HAP-1 (cell line): ENCODE measurements at places on chromosomes 5 and 9.
A peak's percentile ranks its signal among the peaks of the same experiment; 100 is the strongest.

DNA sequence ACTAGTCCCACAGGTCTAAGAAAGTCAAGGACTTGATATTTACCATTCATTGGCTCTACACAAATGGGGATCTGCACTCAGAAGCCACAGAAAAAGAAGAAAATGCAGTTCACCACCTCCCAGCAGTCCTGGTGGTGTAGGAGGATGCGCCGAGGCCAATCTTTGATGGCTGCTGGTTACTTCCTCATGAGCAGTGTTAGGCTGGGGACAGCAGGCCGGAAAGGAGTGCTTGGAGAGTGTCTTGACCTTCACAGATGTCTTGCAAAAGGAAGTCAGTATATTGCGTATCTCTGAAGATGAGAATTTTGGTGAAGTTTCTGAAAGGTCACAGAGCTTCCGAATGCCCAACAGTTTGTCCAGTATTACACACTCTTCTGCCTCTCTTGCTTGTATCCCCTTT, 597.0 kb downstream of the EBF1 start:
- no peak for DNase-seq

GRCh38 chr5:154000703-154001102, 38.0 kb downstream of the FAM114A2 start:
- DNase-seq: no peak

DNA sequence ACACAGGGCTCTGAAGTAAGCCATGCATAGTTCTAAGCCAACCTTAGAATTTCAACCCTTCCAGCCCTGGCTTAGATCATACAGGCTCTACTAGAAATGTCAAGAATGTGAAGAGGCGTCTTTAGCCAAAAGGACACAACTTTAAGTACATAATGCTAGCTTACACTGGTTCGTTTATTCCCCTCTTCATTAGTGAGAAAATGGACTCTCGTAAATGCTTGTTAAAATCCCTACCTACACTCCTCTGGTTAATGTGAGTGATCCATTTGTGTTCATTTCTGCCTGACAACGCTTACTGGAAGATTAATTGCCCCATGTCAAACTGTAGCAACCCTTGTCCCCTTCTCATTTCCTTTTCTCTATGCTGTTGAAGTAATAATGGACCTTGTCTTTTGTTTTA, 149.3 kb upstream of the POU5F2 start:
- DNase-seq: peak; percentile 91

DNA sequence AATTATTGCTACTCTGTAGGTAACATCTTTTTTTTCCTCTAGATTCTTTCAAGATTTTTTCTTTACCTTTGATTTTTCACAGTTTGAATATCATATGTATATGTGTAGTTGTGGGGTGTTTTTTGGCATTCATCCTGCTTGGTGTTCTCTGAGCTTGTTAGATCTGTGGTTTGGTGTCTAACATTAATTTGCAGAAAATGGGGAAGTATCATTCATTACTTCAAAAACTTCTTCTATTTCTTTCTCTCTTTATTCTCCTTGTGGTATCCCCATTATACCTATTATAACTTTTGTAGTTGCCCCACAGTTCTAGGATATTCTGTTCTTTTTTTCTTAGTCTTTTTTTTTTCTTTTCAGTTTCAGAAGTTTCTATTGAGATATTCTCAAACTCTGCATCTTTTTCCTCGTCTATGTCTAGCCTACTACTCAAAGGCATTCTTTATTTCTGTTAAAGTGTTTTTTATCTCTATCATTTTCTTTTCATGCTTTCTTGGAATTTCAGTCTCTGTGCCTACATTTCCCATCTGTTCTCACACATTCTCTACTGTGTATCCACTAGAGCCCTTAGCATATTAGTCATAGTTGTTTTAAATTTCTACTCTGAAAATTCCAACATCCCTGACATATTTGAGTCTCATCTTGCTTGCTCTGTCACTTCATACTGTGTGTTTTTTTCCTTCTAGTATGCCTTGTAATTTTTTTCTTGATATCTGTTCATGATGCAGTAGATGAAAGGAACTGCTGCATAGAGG, 60.1 kb upstream of the GNA14 start:
- no peak for DNase-seq

- no peak for DNase-seq
These were observed 103.6 kb upstream of the EFNA5 start for GRCh38 chr5:107774316-107774715.

DNA sequence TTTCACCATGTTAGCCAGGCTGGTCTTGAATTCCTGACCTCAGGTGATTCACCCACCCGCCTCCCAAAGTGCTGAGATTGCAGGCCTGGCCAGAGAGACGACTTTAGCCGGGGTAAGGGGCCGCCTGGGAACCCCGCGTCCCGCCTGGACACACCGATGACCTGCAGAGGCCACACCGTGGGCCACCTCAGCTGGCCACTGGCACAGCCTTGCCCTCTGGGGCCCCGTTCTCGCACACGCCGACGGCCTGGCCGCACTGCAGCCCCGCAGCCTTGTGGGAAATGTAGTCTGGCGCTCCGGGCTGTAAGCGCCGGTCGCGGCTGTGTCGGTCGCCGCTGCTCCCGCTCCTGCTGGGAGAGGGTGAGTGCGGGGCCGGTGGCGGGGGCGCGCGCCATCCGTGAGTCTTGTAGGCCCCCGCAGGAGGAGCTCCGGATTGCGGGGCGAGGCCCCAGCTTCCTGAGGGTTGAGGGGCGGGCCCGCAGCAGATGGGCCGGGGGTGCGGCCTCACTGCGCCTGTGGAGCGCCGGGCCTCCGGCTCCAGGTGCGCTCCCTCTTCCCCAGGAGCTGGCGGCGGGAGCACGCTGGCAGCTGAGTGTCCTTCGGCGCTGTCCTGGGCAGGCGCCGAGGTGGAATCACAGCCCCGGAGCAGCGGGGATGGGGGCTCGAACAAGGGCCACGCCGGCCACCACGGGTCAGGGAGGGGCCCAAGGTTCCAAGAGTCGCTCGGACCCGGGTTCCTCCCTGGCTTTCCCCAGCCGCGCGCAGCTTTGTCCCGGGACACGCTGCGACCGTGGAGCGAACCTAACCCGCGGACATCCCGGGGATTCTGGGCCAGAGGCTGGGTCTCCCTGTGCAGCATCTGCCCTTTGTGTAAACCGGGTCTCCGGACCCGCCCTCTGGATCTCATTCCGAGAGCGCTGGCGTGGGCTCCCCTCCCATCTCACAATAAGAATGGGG, at the start of gene ZFP2:
TSS of gene ZFP2 (plus strand) at position 299 of the 957 bp plus-strand sequence. CDS start 35,401 bp downstream, outside the sequence.
- DNase-seq: no peak

DNA sequence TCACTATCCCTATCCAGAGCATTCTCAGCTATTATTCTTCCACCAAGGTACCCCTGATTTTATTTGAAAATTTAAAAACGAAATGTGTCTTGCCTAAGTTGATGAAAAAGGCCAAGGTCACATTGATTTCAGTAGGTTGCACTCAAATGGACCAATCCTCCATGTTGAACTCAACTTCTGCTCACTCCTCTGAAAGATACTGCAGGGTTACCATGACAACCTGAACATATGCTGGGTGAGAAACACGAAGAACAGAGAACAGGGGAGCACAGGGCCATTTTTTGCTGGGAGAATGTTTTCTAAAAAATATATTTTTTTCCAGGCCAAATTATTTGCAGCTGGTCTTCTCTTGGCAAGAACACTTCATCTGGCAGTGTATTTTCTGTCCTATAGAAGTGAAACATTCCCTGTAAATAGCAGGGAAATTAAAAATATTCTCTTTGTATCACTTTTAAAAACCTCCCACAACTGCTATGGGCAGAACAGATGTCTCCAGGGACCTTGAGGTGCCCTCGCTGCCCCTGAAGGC, 215.9 kb downstream of the NXNL2 start:
- no peak for DNase-seq

DNA sequence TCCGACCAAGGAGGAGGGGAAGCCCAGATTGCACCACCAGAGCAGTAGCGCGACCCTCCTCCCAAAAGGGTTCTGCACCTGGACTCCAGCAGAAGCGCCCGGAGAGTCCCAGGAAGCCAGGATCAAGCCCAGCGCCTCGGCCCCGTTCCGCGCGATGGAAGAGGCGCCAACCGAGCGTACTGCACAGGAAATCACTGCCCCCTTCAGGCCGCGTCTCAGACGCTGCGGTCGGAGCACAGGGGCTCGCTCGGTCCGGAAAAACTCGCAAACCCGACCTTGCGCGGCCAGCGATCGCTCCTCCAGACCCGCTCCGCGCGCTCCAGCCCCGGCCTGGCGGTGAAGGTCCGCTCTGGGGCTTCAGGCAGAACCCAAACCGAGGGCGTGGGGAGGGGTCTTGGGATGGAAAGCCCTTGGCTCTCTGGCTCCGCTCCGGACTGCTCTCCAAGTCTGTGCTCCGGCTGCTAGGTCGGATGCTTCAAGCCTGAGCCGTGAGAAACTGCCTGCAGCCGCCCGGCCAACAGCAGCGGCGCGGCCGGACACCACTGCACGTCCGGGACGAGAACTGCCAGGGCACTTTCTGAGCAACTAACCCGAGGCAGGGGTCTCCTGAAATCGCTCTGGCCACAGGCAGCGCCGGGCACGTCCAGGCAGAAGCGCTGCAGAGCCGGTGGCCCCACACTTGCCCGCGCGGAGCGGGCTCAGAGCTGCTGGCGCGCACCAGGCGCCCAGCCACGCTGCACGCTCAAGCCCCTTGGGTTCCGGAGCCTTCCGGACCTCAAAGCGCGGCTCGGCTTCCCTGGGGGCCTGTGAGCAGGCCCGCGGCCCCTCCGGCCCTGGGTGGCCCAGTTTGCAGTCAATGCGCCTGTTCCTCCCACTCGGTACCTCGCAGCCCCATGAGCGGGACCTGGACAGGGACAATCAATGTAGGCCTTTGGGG, 1.3 kb downstream of the GABBR2 start:
- DNase-seq: peak; percentile 4

DNA sequence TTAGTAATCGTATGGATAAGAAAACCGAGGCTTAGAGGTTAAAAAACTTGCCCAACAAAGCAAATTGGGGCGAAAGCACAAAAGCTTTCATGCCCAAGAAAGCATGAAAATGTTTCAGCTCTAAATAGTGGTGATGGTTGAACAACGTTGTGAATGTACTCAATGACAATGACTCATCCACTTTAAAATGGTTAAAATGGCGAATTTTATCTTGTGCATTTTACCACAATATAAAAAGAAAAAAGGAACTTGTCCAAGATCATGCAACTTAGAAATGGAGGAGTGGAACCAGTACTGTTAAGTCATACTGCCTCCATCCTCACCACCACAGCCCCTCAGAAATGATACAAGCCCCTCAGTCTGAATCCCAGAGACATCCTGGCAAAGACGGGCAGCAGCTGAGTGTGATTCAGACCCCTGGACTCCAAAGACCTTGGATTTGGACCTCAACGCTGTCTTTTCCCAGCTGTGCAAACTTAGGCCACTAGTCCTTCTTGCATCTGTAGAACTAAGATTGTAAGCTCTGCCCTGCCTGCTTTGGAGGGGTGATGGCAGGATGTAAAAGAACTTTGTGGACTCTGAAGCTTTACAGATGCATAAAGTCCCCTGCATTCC, 158.4 kb downstream of the GABBR2 start:
- DNase-seq: no peak

GRCh38 chr5:95835682-95836385, 13.3 kb upstream of the GLRX start:
- no peak for DNase-seq

DNA sequence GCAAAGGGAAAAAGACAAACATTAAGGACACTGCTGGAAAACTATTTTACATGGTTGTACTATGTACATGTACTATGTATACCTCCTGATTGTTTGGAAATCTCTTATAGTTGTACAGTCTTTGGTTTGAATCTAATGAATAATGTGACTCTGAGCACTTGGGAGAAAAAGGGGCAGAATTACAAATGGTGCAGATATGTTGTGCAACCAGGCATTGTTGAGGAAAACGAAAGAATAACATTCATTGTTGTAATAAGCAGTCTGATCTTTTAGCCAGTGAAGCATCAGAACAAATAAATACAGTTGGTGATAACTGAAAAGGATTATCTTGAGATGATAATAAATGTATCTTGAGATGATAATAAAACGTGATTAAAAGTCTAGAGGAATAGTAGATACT, 87.2 kb downstream of the CSNK1G3 start:
- DNase-seq: no peak

DNA sequence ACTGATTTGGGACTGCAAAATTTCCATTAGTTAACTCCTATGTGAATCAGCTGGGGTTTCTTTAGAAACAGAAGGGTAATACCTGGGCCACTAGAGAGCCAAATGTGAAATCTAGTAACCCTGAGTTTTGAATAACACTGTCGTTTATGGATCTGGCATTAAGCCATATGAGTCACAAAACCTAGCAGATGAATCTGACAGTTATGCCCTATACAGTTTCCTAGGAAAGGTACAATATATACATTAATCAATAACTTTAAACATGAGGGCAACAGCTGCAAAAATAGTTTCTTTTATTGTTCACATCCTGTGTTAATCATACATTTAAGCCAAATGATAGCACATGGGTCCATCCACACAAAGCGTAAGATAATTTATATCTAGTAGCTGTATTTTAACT, 56.9 kb downstream of the PAM start:
- no peak for DNase-seq

DNA sequence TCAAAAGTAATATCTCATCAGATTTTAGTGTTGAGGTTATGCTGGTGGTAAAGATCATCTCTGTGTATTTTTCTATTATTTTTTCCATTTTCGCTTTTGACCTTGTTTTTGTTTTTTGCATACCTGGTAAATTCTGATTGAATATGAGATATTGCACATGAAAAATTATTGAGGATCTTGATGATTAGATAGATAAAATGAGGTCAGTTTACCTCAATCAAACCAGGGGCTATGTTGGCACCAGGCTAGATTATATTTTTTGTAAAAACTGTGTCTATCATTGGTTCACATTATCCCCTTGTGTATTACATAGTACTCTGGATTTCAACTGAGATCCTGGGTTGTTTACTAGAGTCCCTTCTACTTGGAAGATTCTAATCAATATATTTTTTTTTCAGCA, 774.9 kb upstream of the ZNF608 start:
- no peak for DNase-seq

DNA sequence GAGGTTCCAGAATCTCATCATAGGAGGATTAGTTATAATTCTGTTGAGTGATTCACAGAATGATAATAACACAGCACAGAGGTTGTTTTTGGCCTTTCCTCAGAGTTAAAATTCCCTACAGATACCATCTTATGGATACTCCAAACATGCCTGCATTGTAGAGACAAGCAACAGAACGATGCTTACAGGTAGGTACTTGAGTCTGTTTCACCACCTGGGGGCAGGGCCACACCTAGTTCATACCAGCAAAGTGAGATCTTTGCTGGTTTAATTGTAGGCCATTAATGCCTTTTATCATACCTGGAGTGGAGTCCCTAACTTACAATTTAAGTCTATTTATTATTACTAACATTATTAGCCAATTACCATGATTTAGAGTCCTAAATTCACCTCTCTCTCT, 416.5 kb upstream of the TLE4 start:
- no peak for DNase-seq

- no peak for DNase-seq
These were observed 72.0 kb upstream of the CTSL start for GRCh38 chr9:87653941-87654340.

- no peak for DNase-seq
These were observed 383.5 kb downstream of the TLE4 start for GRCh38 chr9:79955300-79955699.
